ENCODE measurements at places on chromosomes 13 and 19.

- DNase-seq: no peak
Observed at GRCh38 chr13:41426047-41426446, 31.3 kb upstream of the RGCC start.

DNA sequence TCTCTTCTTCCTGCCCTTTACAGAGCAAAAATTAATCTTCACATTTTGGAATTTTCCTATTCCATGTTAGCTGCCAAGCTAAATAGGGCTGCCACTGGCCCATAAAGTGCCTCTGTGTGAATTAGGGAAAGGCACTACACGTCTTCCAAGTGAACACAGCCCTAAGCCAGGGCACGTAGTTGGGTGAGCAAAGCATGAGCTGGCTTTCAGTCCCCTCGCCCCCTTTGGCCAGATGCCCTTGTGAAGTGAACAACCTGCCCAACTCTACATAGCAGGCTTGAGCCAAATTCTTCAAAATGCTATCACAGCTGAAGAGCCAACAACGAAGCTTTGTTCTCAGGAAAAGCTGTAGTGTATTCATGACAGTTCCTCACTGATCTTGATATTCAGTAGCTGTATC lies 213.1 kb downstream of the OXGR1 start:
- DNase-seq: peak; percentile 58

GRCh38 chr19:3132971-3133792 lies 2.7 kb upstream of the GNA15 start:
- peak; percentile 66 for DNase-seq

DNA sequence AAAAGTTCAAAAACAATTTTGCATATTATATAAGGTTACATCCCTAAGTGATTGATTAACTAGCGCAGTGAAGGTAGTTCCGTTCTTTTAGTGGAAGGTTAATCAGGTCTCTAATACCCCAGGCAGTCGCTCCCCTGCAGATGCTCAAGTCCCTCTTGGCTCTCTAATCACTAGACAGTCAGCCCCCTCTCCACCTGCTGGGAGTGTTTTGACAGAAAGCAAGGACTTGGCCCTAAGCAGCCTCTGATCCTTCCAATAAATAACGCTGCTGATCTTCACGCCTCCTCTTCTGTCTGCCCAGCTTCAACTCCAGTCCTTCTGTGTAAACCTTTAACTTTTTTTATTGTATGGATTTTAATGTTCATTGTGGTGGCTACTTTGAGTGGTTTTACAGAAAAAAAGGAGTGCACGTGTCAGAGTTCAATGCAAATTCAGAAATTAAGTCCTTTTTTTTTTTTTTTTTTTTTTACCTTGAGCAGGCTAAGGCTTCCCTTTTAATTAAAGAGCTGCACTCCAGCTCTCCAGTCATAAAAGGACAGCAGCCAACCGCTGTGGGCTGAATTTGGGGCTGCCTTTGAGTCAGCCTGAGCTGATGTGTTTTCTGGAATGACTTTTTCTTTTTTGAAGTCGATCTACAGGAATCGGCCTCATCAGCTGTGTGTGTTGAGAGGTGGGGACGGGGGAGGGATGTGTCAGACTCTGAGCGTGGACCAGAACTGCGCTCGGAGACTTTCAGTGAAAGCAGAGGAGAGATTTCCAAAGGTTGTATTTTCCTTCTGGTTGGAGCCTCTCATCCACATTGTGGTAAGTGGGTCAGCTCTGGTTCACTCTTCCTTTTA lies 33.8 kb upstream of the MYO16 start:
- DNase-seq: no peak

- no peak for DNase-seq
Observed at GRCh38 chr19:2324220-2324948, 4.0 kb downstream of the LSM7 start.

- DNase-seq: no peak
Observed at GRCh38 chr13:105737688-105738087, 797.8 kb downstream of the EFNB2 start.

All from Right ventricle myocardium superior (tissue), 1 donor.